ENCODE measurements at places on chromosomes 3 and 15.

GRCh38 chr15:52731732-52732470 lies 52.7 kb upstream of the ATOSA start:
- DNase-seq, result no peak

DNA sequence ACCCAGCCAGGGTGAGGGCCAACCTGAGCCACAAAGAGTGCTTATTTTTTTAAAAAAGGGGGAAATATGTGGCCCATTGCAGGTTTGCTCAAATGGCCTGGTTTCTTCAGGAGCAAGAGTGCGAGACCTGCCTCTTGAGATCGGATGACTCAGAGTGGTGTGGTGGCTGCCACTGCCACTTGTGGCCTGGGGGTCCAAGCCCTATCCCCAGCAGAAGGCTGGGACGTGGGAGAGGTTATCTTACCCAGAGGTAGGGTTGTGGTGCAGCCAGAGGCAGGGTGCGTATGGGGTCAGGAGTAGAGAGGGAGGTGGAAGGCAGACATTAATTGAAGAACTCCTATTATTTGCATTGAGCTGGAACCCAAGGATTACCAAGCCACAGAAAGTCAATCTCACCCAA lies 83.2 kb upstream of the SMAD3 start:
- no peak for DNase-seq

GRCh38 chr3:110958313-110959147 lies 113.1 kb upstream of the NECTIN3 start:
- DNase-seq, result no peak

GRCh38 chr3:29619676-29620075 lies 338.8 kb downstream of the RBMS3 start:
- DNase-seq, result no peak

GRCh38 chr3:89052386-89052785 lies 55.0 kb upstream of the EPHA3 start:
- no peak for DNase-seq

DNA sequence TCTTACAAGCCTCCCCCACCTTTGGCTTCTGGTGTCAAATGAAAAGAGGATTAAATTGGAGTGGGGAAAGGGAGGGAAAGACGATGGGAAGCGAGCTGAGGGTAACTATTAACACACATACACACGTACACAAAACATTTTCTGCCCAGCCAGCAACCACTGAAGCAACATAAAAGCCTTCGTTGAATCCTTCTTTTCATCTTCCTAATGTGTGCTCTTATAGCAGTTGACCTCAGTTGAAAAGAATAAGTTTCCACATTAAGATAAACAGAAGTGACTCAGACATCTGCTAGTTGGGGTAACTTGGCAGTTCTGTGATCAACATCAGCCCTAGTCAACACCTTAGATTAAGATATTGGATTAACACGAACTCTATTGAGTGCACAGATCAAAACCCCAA lies 558.5 kb downstream of the MECOM start:
- no peak for DNase-seq

GRCh38 chr3:192919901-192920300 lies 2.2 kb upstream of the MB21D2 start:
- no peak for DNase-seq

GRCh38 chr15:69105451-69105985 lies 54.9 kb upstream of the GLCE start:
- DNase-seq, result no peak

GRCh38 chr3:116034794-116035193 lies 410.5 kb downstream of the LSAMP start:
- no peak for DNase-seq

DNA sequence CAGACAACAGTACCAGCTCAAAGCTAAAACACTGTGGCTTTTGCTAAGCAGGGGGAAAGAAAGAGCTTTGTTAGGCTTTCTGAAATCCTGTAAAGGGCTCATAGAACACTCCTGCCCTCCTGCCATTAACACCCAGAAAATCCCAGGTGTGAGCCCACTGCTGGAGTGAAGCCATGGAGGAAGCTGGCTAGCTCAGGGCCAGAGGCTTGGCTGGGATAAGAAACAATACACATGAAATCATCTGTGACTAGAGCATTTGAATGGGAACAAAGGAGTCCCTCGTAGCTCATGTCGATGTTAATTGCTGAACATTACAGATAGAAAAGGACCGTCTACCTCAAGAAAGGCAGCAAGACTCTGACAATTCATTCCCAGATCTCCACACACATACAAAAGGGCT lies 23.5 kb downstream of the RUVBL1 start:
- DNase-seq, result no peak

- DNase-seq, result no peak
Observed at GRCh38 chr3:150786791-150787190, 23.8 kb upstream of the SIAH2 start.

DNA sequence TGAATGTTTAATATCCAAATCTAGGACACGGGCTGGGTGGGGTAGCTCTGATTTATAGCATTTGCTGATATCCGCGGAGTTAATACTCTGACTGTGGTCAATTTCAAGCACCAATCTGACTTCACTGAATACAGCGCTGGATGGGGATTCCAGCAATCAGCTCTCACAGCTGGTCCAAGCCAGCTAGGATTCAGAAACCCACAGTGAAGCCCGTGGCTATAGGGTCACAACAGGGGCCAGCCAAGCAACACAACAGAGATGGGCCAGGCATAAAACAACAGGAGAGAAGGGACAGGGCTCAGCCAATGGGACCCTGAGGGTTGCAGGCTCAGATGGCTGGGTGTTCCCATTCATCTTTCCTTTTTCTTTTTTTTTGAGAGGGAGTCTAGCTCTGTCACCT lies 5.4 kb upstream of the LMAN1L start:
- DNase-seq, result no peak

GRCh38 chr3:141426404-141427034 lies 58.2 kb downstream of the ZBTB38 start:
- no peak for DNase-seq

GRCh38 chr3:141368062-141368924 lies at the start of gene ZBTB38:
Gene ZBTB38 (plus strand): TSS chr3:141368504. CDS start chr3:141442389, 73,885 bp downstream.
- DNase-seq, result no peak

- DNase-seq, result no peak
Observed at GRCh38 chr3:165797551-165797950, 39.7 kb downstream of the BCHE start.

- no peak for DNase-seq
Observed at GRCh38 chr3:190404715-190405114, 16.8 kb downstream of the CLDN16 start.

- no peak for DNase-seq
Observed at GRCh38 chr15:79007066-79007465, 62.2 kb upstream of the CTSH start.

DNA sequence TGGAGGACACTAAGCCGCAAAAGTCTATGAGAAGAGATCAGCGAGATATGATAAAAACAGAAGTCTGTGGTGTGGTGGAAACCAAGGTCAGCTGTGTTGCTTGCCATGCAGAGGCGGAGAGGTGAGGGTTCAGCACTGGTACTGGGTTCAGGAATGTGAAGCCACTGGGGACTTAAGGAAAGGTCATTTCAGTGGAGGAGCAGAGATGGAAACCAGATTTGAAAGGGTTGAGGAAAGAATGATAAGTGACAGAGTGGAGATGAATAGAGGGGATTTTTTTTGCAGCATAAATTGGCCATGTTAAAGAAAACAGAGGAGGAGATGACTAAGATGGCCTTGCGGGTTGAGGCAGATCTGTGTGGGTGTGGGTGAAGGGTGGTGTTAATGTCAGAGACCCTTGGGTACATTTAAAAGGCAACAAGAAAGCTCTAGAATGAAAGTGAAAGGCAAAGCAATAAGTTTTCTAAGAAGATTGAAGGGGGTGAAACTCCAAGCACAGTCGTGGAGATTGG lies 265.5 kb downstream of the ADAMTSL3 start:
- no peak for DNase-seq

- DNase-seq, result no peak
Observed at GRCh38 chr3:112114576-112115160, 18.4 kb downstream of the GCSAM start.

DNA sequence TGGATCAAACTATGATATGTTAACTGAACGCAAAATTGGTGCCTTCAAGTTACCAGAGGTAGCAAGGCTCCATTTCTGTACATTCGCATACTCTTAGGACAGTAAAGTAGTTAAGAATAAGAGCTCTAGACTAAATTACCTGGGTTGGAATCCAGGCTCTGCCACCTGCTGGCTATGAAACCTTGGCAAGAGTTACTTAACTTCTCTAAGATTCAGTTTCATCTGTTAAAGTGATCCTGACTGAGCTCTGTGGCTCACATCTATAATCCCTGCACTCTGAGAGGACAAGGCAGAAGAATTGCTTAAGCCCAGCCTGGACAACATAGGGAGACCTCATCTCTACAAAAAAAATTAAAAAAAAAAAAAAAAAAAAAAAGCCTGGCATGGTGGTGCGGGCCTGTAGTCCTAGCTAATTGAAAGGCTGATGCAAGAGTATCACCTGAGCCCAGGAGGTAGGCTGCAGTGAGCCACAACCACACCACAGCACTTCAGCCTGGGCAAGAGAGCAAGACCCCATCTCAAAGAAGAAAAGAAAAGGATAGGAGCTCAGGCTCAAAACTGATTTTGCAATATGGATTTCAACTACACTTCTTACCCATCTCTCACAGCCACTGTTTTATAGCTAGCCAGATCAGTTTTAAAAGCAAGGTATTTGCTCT lies 21.3 kb downstream of the GSK3B start:
- DNase-seq, result no peak

DNA sequence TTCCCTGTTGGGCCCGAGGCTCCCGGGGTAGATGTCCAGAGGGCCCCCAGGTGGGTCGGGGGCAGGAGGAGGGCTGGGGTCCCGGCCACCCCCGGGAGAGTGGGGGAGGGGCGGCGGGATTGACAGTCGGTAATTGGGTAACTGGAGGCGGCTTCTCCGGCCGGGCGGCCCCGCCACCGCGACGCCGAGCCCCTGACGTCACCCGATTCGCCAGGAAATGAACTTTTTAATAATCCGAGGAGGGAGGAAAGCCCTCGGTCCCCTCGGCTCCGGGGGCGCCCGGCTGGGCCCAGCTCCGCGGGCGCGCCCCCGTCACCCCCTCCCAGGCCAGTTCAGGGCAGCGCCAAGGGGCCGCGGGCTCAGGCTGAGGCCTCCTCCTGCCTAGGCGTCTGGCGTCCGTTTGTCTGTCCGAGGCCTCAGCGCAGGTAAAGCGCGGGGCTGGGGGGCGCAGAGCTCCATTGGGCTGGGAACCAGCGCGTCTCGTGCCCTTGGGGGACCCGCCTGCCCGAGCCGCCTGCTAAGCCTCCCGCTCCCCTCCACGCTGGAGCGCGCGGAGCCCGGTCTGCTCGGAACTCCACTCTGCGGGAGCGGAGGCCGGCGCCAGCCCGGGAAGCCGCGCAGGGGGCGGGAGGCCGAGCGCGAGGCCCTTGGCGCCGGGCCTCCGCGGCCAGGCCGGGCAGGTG lies 3.9 kb downstream of the GATA2 start:
- no peak for DNase-seq

DNA sequence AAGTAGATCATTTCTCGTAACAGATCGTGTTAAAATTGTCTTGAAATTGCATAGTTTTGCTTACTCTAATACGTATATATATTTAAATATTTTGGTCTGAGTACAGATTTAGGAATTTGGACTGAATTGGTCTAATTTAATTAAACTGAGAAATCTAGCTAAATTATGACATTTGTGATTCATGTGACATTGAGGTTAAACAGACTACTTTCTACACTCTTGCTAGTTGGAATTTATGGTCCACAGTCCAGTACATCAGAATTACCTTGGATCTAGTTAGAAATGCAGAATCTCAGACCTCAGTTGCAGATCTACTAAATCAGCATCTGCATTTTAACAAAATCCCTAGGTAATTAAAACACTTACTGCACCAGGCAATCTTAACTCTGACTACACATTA lies 609.7 kb upstream of the GOLIM4 start:
- no peak for DNase-seq

GRCh38 chr3:33153782-33154181 lies 40.0 kb downstream of the CRTAP start:
- DNase-seq, result no peak

DNA sequence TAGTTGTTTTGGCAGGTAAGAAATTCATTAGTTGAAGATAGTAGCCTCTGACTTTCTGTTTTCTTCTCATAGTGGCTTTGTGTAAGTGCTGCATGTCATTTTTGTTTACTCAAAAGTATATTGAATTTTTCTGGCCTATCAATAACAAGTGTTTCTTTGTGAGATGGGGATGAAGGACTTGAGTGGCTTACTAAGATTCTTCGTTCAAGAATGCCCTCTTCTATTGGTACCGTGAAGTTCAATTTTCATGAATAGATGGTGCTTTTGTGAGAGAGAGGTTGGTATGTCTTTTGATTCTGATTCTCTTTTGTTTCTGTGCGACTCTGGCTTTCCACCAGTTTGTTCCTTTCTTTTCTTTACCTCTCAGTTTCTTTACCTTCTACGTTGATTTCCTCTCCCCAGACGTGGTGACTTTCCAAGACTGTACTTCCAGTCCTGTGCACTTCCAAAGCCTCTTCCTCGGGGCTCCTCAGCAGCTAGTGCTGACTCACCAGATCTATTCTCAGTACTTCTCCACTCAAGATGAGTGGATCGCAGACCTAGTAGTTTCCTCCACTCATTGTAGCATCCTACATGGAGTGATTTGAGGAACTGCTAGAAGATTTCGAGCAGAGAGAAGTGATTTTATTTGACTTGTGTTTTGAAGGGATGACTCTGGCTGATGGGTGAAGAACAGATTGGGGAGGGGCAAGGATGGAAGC lies 82.0 kb upstream of the EPHB3 start:
- DNase-seq, result no peak

DNA sequence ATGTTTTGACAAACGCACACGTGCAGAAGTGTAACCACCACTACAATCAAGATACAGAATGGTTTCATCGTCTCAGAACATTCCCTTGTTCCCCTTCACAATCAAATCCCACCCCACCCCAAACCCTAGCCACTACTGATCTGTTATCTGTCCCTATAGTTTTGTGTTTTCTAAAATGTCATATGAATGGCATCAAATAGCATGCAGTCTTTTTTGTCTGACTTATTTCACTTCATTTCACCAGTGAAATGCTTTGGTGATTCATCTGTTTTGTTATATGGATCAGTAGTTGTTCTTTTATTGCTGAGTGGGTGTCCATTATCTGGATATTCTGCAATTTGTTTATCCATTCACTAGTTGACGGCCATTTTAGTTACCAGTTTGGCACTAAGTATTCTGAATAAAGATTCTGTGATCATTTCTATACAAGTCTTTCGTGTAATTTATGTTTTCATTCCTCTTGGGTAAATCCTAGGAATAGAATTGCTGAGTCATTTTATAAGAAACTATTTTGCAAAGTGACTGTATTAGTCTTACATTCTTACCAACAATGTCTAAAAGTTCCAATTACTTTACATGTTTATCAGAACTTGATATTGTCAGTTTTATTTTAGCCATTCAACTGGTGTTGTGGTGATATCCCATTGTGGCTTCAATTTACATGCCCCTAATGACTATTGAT lies 232.8 kb downstream of the CLSTN2 start:
- DNase-seq, result no peak

DNA sequence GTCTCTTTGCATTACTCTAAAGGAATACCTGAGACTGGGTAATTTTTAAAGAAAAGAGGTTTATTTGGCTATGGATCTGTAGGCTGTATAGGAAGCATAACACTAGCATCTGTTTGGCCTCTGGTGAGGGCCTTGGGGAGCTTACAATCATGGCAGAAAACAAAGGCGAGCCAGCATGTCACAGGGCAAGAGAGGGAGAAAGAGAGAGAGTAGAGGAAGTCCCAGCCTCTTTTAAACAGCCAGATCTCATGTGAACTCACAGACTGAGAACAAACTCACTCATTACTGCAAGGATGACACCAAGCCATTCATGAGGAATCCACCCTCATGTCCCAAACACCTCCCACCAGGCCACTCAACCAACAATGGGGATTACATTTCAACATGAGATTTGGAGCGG lies 974.6 kb downstream of the FHIT start:
- no peak for DNase-seq
